ENCODE measurements at places on chromosomes 12 and 14.
A peak's percentile ranks its signal among the peaks of the same experiment; 100 is the strongest.

- DNase-seq: no peak
Measured at GRCh38 chr12:45234139-45234865, 18.4 kb downstream of the ANO6 start.

DNA sequence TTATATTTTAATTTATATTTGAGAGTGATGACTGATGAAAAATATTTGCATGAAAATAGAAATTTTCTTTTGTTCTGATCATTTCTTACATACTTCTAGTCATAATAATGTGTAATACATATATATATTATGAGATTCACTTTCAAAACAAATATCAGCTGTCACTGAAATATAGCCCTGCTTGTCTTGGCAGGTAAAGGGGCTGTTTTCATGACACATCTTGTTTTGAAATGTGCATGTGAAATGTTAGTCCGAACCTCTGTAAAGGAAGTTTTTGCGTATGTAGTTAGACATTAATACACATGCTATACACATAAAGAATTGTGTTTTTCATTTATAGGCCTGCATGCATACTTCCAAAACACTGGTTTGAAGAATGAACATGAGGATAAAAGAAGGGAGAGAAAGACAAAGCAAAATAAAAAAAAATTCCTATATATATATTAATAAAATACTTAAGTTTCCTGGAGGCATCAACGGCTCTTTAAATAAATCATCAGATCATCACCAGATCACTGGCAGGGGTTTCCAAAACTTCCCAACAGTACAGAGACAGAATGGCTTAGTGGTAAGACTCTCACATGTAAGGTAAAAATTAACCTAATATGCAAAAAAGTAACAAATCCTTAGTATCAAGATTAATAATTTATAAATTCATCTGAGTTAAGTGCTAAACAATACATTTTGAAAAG, 60.1 kb downstream of the SEL1L start:
- no peak for DNase-seq

DNA sequence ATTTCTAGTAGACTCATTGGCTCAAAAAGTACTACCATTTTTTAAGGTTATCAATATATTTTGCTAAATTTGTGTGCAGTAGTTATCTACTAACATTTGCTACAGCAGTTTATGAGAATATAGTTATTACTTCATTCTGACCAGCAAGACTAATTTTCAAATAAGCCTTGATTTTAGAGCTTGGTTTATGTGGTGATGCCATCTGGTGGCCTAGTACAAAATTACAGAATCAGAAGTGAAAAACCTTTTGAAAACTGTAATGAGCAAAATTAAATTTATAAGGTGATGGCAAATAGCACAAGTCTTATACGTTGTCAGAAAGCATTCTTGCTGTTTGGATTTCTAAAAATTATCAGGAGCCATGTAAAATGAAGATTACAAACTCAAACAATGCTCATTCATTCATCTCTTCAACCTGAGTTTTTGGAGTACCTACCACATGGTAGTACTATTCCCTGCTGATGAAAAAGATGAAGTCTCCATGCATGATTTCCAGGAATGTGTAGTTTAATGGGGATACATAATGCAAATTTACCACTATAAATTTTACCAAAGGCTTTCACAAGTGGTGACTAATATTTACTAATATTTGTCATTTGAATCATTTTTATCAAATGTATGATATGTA, 51.0 kb downstream of the MAGOHB start:
- DNase-seq: no peak

DNA sequence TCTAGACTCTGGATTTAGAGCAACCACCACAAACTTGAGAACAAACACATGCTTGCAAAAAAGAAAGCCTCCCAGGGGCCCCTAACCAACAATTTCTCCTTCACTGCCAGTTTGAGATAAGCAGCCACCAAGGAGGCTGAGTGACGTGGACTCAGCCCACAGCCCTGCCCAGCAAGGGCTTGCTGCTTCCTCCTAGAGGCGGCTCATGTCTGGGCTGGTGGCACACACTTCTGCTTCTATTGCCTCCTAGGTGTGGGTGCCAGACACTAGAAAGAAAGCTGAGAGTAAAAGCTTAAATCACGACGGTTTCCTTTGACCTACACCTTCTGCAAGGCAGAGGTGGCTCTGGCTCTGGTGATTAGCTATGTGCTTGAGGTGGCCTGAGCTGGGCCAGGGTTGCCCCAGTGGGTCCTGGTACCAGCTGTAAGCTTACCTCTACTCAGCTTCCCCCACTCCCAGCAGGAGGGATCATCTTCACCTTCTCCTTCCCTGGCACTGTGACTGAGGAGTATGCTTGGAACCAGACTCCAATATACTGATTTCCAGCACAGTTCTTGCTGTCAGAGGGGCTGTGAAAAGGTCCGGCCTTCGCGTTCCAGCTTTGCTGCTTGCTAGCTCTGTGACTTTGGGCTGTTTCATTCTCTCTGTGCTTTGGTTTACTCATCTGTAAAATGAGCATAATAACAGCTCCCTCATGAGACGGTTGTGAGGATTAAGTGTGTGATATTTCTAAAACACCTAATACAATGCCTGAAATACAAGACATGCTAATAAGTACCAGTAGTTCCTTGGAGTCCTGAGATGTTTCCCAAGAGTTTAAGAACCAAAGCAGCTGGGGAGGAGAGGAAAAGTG, 89.7 kb upstream of the PARP11 start:
- peak; percentile 67 for DNase-seq

GRCh38 chr14:89891055-89891454, 63.5 kb downstream of the EFCAB11 start:
- DNase-seq: no peak

- no peak for DNase-seq
Measured at GRCh38 chr12:42792265-42792664, 202.7 kb upstream of the PRICKLE1 start.

- peak; percentile 79 for DNase-seq
Measured at GRCh38 chr12:124399622-124400021, 104.7 kb downstream of the RFLNA start.

DNA sequence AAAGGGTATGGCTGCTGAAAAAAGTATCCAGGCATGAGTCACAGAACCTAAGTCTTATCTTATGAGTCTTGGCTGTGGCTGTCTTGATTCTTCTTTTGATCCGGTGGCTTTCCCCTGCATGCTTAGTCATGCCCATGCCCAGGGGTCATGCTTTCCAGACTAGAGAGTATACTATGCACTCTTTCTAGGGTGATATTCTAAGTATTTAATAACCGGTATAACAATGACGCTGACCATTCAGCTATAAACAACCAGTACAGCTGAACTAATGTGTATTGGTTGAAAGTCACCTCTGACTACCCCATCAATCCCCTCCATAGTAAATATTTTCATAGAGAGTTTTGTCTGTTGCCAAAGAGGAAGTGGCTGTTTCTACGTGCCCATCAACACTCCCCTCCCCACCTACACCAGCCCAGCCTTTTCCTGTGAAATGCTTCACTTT, 34.7 kb upstream of the NRXN3 start:
- no peak for DNase-seq

DNA sequence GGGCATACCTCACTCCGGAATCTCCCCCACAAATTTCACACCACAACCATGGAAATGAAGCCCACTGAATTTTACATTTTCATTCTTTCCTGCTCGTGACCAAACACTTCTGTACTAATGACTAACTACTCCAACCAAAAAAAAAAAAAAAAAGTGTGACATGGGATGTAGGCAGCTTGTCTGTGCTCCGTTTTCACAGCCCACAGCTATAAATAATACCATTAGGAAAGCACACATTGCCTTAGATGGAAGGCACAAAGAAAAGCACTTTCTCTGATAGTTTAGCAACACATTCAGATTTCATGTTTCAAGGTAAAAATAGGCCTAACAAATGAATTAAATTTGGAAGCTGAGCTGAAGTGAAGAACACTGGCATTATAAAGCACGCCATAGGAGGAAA, 42.5 kb downstream of the DUSP6 start:
- no peak for DNase-seq

GRCh38 chr14:61192989-61193388, 88.1 kb downstream of the TMEM30B start:
- DNase-seq: no peak

- no peak for DNase-seq
Measured at GRCh38 chr12:102454808-102455760, 25.3 kb downstream of the IGF1 start.

DNA sequence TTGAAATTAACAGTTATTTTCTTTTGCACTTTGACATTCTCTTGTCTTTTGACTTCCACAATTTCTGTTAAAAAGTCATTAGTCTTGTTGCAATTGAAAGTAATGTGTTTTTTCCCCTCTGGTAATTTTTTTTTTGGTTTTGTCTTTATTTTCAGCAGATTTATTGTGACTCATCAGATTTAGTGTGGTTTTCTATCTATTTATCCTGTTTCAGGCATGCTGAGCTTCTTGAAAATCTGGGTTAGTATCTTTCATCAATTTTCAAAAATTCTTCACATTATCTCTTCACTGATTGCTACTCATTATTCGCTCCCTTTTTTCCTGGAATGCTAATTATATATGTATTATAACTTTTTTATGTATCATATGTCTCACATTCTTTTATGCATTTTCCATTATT, 15.3 kb upstream of the NTF3 start:
- DNase-seq: no peak

GRCh38 chr14:98903371-98903770, 368.6 kb downstream of the BCL11B start:
- no peak for DNase-seq

- DNase-seq: no peak
Measured at GRCh38 chr12:45707241-45707857, 22.2 kb upstream of the ARID2 start.

DNA sequence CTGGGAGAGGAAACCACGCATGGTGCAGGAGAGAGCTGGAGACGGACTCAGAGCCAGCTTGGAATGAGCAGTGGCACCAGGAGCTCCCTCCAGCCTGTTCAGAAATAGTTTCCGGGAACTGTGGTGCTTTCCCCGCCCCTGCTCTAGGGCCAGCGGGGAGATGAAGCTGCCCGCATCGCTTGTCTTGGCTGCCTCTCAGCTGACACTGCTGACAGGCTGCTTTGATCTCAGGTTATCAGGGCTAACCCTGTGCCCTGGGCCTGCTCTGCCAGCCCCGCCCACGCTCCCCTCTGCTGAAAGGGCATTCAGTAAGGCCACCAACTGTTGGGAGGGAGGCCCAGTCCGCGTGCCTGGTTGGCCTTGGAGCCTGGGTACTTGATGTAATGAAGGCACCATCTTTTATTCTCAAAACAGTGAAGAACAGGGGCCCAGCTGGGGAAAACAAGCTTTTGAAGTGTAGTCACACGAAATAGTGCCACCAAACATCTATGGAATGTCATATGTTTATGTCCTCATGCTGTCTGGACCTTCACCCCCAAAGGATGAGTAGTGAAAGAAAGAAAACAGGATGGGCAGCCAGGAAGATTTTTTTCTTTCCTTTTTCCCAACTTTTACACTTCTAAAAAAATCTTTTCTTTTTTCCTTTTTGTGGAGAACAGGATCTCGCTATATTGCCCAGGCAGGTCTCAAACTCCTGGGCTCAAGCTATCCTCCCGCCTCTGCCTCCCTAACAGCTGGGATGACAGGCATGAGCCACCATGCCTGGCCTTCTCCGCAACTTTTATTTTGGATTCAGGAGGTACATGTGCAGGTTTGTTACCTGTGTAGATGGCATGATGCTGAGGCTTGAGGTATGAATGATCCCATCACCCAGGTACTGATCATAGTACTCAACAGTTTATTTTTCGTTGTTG, 115.9 kb upstream of the TBX3 start:
- peak; percentile 82 for DNase-seq

- DNase-seq: no peak
Measured at GRCh38 chr12:57460468-57460784, 841 bp downstream of the GLI1 start.

GRCh38 chr12:19872621-19873540, 433.6 kb downstream of the AEBP2 start:
- no peak for DNase-seq

GRCh38 chr12:6925239-6925539, 2.6 kb upstream of the ATN1 start:
- DNase-seq: no peak

DNA sequence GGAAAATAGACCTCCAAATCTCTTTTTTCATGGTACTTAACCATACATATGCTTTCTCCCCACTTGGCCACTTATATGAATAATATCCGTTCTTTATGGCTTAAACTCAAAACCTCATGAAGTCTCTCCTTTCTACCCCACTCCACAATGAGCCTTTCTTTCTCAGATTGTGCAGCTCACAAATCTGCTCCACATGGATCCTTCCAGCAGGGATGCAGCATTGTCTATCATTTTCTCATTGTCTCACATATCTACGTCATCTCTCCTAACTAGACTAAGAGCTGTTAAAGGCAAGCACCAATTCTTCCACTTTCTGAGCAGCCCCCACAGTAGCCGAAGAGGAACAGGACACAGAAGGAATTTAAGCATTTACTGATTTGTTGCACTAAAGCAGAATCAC, 106.4 kb downstream of the HECTD4 start:
- no peak for DNase-seq

- no peak for DNase-seq
Measured at GRCh38 chr14:106277503-106277902, 751.1 kb downstream of the TMEM121 start.

DNA sequence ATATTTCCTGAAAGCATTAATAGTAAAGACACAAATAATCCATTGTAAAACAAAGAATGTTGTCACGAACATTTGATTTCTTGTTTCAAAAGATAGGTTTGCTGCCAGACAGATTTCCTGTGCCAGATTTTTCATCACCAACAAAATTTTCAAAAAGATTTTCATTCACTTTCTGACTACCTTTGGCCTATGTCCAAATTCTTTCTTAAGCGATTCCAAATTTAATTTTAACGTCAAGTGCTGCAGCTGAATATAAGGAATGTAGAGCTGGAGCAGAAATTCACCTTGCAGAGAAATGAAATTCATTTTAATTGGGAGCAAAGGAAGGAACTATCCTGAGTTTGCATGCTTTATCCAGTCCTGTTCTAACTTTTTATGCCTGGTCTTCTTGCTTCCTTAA, 277.4 kb downstream of the CCER1 start:
- no peak for DNase-seq

DNA sequence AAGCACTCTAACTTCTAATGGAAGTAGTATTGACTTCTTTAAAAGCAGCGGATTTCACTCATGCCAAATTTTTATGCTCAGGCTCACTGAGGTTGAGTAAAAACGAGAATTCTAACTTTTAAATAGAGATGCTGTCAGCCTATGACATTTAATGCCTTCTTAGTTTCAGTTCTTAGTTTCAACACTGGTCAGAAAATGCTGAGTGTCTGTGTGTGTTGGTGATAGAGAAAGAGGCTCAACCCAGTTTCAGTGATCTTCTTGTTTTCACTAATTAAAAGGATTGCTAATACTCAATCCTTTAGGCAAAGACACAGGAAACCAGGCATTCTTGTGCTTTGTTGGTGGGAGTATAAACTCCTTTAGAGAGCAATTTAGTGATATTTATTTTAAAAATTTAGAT, 31.0 kb downstream of the PEBP1 start:
- DNase-seq: no peak

GRCh38 chr12:94561943-94562411, 88.4 kb downstream of the TMCC3 start:
- DNase-seq: no peak

GRCh38 chr14:71103662-71104484, 196.6 kb downstream of the PCNX1 start:
- no peak for DNase-seq

- no peak for DNase-seq
Measured at GRCh38 chr14:52349731-52350130, 35.6 kb downstream of the PTGER2 start.

- peak; percentile 27 for DNase-seq
Measured at GRCh38 chr12:99917711-99918402, 66.9 kb downstream of the ANKS1B start.

GRCh38 chr14:59695198-59695597, 118.6 kb upstream of the CCDC175 start:
- DNase-seq: no peak
